ENCODE measurements at places on chromosomes 3 and 15.

DNA sequence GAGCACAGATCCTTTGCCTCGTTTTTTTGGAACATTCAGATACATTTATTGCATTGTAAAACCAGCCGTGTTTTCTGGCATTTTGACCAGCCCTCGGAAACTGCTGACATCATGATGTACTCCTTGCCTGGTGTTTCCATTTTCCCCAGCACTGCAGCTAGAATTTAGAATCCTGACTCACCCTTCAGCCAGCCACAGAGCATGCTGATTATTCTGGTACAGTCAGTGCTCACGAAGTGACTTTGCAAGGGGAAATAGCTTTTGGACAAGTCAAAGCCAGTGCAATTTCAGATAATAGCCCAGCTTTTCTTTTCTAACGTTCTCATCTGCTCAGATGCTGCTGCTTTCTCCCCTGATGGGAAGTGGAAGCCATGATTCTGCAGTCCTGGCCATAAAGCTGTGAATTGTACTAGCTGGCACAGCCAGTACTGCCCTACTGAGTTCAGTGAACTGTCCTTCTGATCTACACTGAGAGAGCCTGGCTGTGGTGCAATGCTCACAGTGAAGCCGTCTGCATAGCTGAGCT is 12.1 kb upstream of the CNBP start:
- no peak for DNase-seq

- DNase-seq: no peak
These were observed 6.0 kb downstream of the CTSH start for GRCh38 chr15:78938658-78939488.

GRCh38 chr3:111963424-111963823 is 15.4 kb upstream of the ABHD10 start:
- DNase-seq: no peak

DNA sequence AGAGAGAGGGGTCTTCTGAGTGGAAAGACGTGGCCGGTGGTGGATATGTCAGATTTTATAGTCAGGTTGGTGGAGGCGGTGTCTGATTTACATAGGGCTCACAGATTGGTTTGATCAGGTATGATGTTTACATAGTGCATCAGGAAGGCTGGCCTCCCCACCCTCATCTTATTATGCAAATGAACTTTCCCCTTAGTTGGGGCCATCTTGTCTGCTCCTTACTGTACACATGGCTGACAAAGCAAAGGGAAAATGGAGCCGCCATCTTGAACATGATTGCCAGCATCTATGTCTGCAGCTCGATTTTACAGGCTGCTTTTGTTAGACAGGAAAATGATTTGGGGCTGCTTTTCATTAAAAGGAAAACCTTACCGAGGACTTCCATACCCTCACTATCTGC is 19.9 kb downstream of the SQOR start:
- DNase-seq: no peak

DNA sequence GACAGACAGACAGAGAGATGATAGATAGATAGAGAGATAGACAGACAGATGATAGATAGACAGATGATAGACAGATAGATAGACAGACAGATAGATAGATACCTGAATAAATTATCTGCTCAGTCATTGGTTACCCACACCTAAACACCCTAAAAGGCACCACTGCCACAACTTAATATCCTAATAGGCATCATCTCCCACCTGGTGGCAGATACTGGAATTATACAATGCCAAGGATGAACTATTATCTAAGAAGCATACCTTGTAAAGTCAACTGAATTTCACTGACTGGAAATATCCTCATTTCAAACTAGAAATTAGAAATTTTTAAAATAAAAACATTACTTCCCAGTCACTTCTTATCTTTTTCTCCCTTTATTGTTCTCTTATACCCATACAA is 19.4 kb upstream of the ATP8B4 start:
- DNase-seq: no peak

DNA sequence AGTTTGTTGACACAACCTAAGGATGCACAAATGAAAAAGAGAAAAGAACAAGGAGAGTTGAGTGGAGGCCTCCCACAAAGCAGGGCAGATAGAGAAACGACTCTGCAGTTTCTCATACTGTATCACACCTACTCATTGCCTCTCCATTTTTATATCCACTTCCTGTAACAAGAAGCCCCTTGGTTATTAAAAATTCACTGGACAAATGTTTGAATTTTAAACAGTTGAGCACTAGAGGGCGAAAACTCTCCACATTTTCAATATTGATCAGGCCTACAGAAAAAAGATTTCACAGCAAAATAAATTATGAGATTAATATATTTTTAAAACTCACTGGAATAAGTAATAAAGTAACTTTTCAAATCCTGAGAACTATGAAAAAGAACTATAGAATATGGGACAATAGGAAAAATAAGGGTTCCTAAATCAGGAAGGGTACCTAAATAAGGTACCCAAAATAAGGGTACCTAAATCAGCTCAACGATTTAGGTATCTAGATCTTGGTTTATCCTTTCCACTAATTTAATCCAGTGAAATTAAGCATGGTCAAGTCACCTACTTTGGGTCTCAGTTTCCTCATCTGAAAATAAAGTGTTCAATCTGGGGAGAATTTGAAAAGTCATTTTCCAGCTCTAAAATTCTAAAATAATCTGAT is 47.0 kb upstream of the PPIB start:
- no peak for DNase-seq
